ENCODE measurements at places on chromosomes 2 and 18. TPM values are rescaled to one million over a fixed set of nuclear protein-coding genes. Genes with fewer than 3 reads are reported as not detected.

DNA sequence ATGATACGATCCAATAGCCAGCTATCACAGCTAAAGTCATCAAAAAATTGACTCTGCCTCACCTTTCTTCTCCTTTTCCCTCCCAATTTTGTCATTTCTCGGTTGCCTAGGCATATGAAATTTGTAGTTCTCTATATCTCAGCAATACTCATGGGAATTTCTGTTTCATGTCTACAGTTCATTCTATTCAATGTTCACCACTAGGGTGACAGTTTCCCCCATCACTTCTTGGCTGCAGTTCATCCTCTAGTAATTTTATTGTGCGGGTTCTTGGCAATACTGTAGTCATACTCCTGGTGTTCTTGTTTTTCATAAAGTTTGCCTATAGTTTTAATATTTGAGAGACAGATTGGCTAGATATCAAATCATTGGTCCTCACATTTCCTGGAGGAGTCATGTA, 872.2 kb upstream of the ID2 start:
- no peaks in the 10 kb centered on the region for H3K27me3 ChIP-seq
- no peak overlapping the region for H3K27ac ChIP-seq
- H3K4me1 ChIP-seq, result no peaks in the 10 kb centered on the region
- no peak for DNase-seq
- H3K4me3 ChIP-seq, result no peak overlapping the region

NCKAP5 gene
- 1.9 TPM for total RNA-seq

- H3K4me3 ChIP-seq, result peak overlapping the region; percentile 52
- no peaks in the 10 kb centered on the region for H3K27me3 ChIP-seq
- peak overlapping the region; percentile 92 for H3K27ac ChIP-seq
- peaks cover 56% of the 10 kb centered on the region for H3K4me1 ChIP-seq
Observed at GRCh38 chr2:85998071-85998991, 107.4 kb downstream of the POLR1A start.

INHBB gene
- total RNA-seq, result 19.4 TPM

DNA sequence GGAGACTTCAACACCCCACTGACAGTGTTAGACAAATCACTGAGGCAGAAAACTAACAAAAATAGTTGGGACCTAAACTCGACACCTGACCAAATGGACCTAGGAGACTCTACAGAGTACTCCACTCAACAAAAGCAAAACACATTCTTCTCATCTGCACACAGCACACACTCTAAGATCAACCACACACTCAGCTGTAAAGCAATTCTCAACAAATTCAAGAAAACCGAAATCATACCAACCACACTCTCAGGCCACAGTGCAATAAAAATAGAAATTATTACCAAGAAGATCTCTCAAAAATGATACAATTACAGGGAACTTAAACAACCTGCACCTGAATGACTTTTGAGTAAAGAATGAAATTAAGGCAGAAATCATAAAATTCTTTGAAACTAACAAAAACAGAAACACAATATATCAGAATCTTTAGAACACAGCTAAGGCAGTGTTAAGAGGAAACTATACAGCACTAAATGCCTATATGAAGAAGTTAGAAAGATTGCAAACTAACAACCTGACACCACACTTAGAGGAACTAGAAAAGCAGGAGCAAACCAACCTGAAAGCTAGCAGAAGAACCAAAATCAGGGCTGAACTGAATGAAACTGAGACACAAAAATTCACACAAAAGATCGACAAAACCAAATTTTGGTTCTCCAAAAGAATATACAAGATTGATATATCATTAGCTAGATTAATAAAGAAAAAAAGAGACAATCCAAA, 46.3 kb downstream of the RTTN start:
- H3K27me3 ChIP-seq, result no peaks in the 10 kb centered on the region
- H3K36me3 ChIP-seq, result no peaks in the 10 kb centered on the region
- no peak for DNase-seq
- no peaks in the 10 kb centered on the region for H3K4me1 ChIP-seq
- no peak overlapping the region for H3K4me3 ChIP-seq
- H3K27ac ChIP-seq, result no peak overlapping the region

MRPS5 gene
- total RNA-seq, result 44.8 TPM

DNA sequence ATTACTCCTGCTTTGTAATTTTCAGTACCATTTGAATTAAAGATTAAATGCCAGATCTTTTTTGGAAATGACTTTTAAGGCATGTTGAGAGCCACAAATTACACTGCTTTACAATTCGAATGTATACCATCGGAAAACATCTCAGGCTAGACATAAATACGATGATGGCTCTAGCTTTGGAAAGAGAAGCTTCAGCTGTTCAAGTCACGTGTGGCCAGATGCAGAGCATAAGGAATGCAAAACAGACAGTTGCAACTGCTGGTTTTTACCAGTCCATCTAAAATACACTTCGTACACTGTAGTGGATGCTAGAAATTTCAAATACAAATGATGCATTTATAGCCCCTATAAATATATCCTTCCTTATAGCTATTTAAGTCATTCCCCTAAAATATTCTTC, 8.0 kb downstream of the ZNF516 start:
- DNase-seq, result no peak
- H3K36me3 ChIP-seq, result no peaks in the 10 kb centered on the region
- H3K4me3 ChIP-seq, result no peak overlapping the region
- H3K27ac ChIP-seq, result no peak overlapping the region

All from thoracic aorta (tissue), 2 donors.